ENCODE measurements at places on chromosomes 12 and 14.

- peak; percentile 7 for DNase-seq
These were observed 572 bp downstream of the RAN start for GRCh38 chr12:130872179-130873096.

DNA sequence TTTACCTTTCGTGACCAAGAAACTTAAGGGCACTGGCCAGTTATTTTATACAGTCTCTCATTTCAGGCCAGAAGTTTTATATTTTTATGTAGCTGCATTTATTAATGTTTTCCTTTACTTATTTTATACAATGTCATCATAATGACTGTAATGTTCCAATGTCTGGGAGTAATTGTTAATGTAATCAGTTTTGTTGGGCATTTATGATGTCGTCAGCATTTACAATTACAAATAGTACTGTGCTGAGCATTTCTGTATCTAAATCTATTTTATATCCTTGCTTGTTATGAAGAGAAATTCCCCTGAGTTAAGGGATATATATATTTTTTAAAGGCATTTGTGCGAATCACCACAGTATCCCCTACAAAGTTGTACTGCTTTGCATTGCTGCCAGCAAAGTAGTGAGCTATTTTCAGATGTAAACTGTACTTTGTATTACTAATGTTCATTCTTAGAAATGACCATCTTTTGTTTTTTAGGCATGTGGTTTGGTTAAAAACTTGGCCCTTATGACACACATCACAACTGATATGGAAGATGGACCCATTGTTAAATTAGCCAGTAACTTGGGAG, 74.4 kb downstream of the POLR3B start:
- DNase-seq, result no peak

- no peak for DNase-seq
These were observed 13.4 kb downstream of the CSRNP2 start for GRCh38 chr12:51070004-51070403.

DNA sequence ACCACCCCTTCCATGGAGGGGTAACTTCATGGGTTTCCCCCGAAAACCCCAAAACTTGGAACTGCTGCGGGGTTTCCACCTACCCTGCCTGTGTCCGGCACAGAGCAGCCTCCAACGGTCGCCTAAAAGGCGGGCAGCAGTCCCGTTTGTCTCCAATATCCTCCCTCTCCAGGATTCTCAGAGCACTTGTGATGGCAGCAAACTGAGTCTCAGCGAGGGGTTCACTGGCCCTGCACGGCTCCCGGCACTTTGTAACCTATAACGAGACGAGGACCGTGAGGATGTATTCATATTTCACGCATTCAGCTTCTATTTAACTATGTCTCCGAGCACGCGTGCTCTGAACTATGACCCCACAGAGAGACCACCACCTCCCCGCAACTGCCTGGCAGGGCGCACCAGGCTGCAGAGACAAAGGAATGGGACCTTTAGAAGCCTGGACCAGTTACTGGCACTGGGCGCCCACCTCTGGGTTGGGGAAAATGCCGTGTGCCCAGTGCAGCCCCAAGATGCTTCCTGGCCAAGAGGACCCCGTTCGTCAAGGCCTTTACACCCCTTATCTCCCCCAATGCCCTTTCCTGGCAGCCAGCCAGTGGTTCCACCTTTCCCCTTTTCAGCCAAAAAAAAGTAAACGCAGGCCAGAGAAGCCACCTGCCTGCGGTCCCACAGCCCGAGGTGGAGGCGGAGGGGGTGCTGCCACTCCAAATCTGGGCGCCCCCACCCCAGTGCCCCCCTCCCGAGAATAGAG, 173.1 kb upstream of the RTL1 start:
- DNase-seq, result no peak

DNA sequence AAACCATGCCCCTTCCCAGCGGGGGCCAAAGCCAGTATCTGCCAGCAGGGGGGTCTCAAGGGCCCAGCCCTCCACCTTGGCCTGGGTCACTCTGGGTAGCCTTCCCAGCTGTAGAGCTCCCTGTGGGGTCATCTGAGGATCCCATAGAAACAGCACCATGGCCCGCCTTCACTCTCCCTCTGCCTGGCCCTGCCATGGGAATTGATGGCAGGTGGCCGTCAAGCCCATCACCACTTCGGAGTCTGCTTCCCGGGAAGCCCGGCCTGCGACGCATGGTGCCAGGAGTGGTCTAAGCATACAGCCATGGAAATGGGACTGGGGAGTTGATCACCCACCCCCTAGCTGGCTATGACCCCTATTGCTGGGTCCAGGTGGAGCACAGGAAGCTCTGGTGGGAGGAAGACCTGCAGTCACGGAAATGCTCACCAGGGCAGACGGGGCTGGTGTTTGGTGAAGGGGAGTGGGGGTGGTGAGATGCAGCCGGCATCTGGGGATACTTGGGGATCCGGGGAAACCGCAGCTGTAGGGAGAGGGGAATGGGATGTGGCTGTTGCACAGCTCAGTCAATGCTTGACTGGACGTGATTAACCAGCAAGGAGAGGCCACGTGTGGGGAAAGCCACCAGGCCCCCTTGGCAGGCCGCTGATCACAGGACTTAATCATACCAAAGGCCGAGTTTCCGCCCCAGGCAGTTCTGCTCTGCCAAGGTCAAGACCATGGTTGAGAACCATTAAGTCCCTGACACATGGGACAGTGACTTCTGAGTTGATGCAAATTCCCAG, 52.2 kb upstream of the DIO3 start:
- DNase-seq, result no peak

- no peak for DNase-seq
These were observed 71.9 kb upstream of the METAP2 start for GRCh38 chr12:95402096-95402495.

DNA sequence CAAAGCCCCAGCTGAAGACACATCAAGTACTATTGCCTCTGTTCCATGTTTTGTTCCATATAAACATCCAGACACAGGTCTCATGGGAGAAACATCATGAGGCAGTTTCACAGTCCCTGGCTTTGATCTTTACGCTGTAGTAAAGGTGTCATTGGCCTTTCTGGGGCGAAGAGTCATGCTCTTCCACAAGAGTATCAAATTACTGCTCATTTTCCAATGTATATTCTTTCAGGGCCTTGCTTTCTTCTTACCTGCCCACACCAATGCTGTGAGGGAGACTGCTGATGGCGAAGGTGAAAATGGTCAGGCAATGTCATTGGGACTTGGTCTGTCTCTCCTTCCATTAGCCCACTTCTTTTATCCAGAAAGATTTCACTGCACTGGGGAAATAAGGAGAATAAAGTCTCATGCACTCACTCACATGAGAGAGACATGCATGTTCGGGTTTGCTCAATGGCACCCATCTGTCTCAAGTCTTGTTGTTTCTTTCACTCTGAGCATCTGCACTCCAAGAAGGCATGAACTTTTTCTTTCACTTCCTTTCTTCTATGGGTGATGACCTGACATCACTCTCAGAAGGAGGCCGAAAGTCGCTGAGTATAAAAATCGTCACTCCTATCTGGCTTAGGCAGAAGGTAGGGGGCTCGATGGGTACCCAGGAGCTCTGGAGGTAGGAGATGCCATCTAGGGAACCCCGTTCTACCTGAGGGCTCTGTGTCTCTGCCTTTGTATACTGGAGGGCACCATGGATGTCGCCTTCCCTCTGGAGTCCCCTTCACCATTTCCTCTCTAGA, 1.3 kb upstream of the JDP2 start:
- no peak for DNase-seq

- DNase-seq, result no peak
These were observed 13.4 kb downstream of the MYL2 start for GRCh38 chr12:110906985-110907384.

- no peak for DNase-seq
These were observed 31.1 kb downstream of the APPL2 start for GRCh38 chr12:105204916-105205315.

DNA sequence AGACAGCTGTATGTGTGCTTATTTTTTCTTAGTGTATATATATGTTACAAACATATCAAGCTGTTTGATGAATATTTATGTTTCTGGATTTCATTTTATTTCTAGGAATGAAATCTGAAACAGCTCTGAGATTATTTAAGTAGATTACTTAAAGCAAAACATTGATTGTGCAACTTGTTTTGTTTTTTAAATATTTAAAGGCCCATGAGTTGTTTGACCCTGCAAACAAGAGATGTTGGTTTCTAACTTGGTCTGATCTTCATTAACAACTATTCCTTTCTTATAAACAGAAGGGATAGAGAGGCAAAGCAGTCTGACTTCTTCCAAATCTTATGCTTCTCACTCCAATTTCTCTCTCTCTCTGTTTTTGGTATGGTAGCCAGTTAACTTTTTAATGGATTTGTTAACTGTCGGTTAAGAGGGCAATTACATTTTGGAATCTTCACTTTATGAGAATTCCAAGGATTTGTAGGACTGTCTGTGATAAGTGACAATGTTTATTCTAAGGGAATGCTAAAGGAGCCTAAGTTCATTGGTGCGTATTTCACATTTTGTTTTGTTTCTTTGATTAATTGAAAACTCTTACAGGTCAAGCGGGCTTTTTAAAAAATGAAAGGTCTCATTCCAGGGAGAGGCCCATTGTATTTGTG, 102.6 kb upstream of the HMGA2 start:
- DNase-seq, result no peak

GRCh38 chr12:49631336-49631907, 8.1 kb downstream of the PRPF40B start:
- no peak for DNase-seq

GRCh38 chr12:45439039-45439438, 223.1 kb downstream of the ANO6 start:
- DNase-seq, result no peak

GRCh38 chr12:94073441-94074051, 74.8 kb upstream of the PLXNC1 start:
- DNase-seq, result no peak

DNA sequence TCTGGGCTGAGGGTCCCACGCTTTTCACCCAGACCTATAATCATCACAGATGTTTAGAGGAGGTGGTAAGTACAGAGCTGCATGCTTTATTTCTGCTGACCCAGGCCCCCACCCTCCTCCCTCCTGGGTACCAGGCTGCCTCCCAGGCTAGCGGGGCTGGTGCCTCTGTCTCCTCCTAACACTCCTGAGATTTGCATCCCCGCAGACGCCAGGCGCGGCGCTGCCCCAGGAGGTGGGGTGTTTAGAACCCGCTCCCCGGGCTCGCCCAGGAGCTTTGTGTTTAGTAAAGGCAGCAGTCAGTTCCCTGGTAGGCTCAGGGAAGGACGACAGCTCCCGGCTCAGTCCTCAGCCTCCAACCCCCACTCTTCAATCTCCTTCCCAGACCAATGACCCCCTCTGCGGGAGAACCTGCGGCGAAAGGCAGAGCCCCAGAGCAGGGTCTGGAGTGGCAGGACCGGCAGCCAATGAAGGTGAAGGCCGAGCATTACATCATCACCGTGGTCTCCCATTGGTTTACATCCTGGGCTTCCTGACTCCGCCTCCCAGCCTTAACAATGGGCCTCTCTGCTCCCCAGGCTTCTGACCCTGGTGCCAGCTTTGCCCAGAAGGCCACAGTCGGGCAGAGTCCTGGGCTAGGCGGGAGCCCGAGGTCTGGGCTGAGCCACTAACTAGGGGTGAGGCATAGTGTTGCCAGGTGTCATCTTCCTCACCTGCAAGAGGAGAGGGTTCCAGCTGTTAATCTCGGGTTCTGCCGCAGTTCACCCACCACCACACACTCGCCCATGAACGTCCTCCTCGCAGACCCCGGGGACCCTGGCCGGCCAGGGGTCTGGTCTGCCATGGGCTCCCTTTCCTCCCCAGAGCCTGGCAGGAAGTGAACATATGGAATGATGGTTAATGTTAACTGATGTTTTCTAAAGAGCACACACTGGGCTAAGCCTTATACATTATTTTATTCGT, 57.5 kb downstream of the CALM1 start:
- DNase-seq, result no peak

All from activated CD4-positive, CD25-positive, alpha-beta regulatory T cell treated with anti-CD3 and anti-CD28 coated beads, Interleukin-2, amount 50 U/mL, for 16 hours (primary cell).